Uterine smooth muscle cell (primary cell): ENCODE measurements at places on chromosomes 5 and 9. TPM values are rescaled to one million over a fixed set of nuclear protein-coding genes. Genes with fewer than 3 reads are reported as not detected.

The CFAP157 gene
- under 0.01 TPM in 1 of 2 replicates, not detected in the other for total RNA-seq

The ARHGEF37 gene
- 0.66 and 1.5 TPM in 2 replicates for total RNA-seq

The CATSPER3 gene
- total RNA-seq, result 0.12 and 0.22 TPM in 2 replicates

The COL15A1 gene
- total RNA-seq, result 23.9 and 104 TPM in 2 replicates

The ZNF367 gene
- 3.9 and 17.2 TPM in 2 replicates for total RNA-seq

The LCN9 gene
- total RNA-seq, result not detected in 2 replicates

The SCGB3A2 gene
- not detected in 2 replicates for total RNA-seq

The TXNDC8 gene
- not detected in 2 replicates for total RNA-seq

The OTULINL gene
- total RNA-seq, result 3.4 and 6.8 TPM in 2 replicates

The SLC23A1 gene
- total RNA-seq, result not detected in 2 replicates

The TRIM52 gene
- total RNA-seq, result 7.9 and 8.3 TPM in 2 replicates

The FCN2 gene
- not detected in 2 replicates for total RNA-seq

The SLC6A18 gene
- not detected in 2 replicates for total RNA-seq

The C6 gene
- under 0.01 and 0.11 TPM in 2 replicates for total RNA-seq

The P4HA2 gene
- 282 and 471 TPM in 2 replicates for total RNA-seq

The TMEM232 gene
- 1.9 and 2.0 TPM in 2 replicates for total RNA-seq

The DMRTA1 gene
- 1.00 and 1.5 TPM in 2 replicates for total RNA-seq

The PHF24 gene
- total RNA-seq, result under 0.01 and 0.11 TPM in 2 replicates

The FOXD4L3 gene
- total RNA-seq, result not detected in 2 replicates

The SLC12A7 gene
- 12.4 and 17.6 TPM in 2 replicates for total RNA-seq

The SPATA31A7 gene
- total RNA-seq, result not detected in 2 replicates

The GRXCR2 gene
- total RNA-seq, result not detected in 2 replicates

The FAM78A gene
- total RNA-seq, result 0.22 and 0.37 TPM in 2 replicates

The BTNL3 gene
- total RNA-seq, result not detected in 2 replicates

The LRRC70 gene
- 1.00 and 1.4 TPM in 2 replicates for total RNA-seq

The CEP72 gene
- total RNA-seq, result 5.6 and 8.4 TPM in 2 replicates

The SPEF2 gene
- total RNA-seq, result 4.8 and 7.6 TPM in 2 replicates

The OR1Q1 gene
- not detected in 2 replicates for total RNA-seq

The MARCOL gene
- not detected in 2 replicates for total RNA-seq

The PPP3R2 gene
- not detected in 2 replicates for total RNA-seq

The LECT2 gene
- total RNA-seq, result not detected in 2 replicates

The NR5A1 gene
- total RNA-seq, result not detected in 2 replicates

The GFI1B gene
- not detected in 2 replicates for total RNA-seq

The HAVCR1 gene
- not detected in 2 replicates for total RNA-seq

The FCHO2 gene
- total RNA-seq, result 9.5 and 13.9 TPM in 2 replicates

The HABP4 gene
- total RNA-seq, result 26.0 and 26.7 TPM in 2 replicates

The DIRAS2 gene
- total RNA-seq, result 0.11 and 1.4 TPM in 2 replicates

The PCDHA9 gene
- 0.11 and 0.12 TPM in 2 replicates for total RNA-seq

The PDE6A gene
- not detected in 2 replicates for total RNA-seq

The ITGA1 gene
- total RNA-seq, result 9.5 and 17.7 TPM in 2 replicates

The IFNK gene
- 0.12 TPM in 1 of 2 replicates, not detected in the other for total RNA-seq

The ZFP37 gene
- 2.5 and 3.1 TPM in 2 replicates for total RNA-seq

The SSNA1 gene
- 60.9 and 82.4 TPM in 2 replicates for total RNA-seq

The PCA3 gene
- total RNA-seq, result under 0.01 TPM in 2 replicates

The ACTBL2 gene
- 0.11 and 0.12 TPM in 2 replicates for total RNA-seq

The FAM221B gene
- not detected in 2 replicates for total RNA-seq

The TMEM252 gene
- total RNA-seq, result 0.12 TPM in 1 of 2 replicates, not detected in the other

The FOXD4 gene
- 0.62 TPM in 1 of 2 replicates, not detected in the other for total RNA-seq

The PDE8B gene
- 0.22 and 0.25 TPM in 2 replicates for total RNA-seq

The CSF1R gene
- total RNA-seq, result under 0.01 and 0.25 TPM in 2 replicates
